ENCODE measurements at places on chromosomes 11 and 22.

DNA sequence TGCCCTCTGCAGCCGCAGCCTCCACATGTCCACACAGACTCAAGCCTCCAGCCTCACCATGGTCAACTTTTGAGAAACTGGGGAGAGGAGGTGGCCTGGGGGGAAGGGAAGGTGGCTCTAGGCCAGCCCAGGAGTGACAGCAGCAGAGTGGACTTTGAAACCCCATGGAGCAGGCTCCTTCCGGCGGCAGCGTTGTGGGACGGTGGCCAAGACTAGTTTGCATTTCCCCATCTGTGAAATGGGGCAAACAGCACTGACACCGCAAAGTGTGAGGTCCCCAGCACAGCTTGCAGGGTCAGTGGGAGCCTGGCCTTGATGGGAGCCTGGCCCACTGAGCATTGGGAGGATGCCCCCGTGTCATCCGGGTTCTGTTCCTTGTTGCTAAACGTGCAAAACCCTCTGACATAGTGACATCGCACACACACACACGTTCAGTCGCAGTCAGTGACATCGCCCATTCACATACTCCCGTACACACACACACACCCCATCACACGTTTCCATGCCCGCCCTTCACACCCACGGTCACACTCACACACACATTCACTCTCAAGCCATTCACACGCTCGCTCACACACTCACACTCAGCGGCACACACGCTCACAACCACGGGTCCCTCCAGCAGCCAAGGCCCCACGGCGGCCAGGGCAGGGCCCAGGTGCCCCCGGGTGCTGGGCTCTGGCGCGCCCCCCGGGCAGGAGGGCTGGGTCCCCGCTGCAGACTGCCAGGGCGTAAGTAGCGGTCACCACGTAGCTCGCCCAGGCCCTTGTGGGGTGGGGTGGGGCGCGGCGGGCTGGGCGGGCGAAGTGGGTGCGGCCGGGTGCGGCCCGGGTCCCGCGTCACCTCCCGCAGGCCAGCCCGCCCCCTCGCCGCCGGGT is 585 bp downstream of the CYB5R3 start:
- DNase-seq, result no peak

GRCh38 chr11:130243816-130244215 is 70.9 kb downstream of the ZBTB44 start:
- DNase-seq, result no peak

GRCh38 chr11:116360221-116360941 is 412.4 kb downstream of the BUD13 start:
- no peak for DNase-seq

- no peak for DNase-seq
Observed at GRCh38 chr22:45975164-45976161, 1.5 kb downstream of the WNT7B start.

DNA sequence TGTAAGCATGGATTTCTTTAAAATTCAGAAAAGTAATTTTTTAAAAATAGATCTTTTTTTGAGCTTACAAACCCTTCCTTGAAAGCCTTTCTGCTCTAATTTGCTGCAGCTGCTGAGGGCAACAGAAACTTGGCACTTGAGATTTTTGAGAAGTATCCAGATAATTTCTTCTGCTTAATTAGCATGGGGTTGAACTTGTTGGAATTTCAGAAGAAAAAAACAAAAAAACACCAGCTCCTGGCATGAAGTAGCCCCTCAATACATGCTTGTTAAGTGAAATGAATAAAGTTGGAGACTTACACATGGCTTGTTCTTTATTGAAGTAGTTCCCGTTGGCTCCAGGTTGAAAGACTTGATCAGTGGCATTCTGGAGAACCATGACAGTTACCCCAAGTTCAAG is 331.4 kb upstream of the RAG2 start:
- DNase-seq, result no peak

DNA sequence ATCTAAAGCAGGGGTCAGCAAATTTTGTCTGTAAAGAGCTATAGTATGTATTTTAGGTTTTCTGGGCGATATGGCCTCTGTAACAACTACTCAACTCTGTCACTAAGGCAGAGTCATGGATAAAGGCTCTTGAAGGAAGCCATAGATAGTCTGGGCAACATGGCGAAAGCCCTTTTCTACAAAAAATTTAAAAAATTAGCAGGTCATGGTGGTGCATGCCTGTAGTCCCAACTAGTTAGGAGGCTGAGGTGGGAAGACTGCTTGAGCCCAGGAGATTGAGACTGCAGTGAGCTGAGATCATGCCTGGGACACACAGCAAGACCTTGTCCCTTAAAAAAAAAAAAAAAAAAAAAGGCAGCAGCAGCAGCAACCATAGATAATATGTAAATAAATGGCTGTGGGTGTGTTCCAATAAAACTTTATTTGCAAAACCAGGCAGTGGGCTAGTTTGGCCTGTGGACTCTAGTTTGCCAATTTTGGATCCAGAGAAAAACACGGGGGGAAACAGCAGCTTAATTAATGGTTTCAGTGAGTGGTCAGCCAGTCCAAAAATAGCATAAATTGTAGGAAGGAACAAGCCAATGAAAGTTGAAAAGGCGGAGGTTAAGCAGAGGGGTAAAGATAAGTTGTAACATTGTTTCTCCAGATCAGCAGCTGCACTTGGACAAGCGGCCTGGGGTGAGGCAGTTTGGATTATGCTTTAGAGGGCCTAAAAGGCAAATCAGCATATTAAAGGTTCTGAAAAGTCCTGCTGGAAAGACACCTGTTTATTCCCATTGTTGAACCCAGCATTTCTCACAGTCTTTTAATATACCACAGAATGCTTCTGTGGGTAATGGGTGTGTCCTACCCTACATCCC is 62.6 kb downstream of the KIAA1671 start:
- no peak for DNase-seq

DNA sequence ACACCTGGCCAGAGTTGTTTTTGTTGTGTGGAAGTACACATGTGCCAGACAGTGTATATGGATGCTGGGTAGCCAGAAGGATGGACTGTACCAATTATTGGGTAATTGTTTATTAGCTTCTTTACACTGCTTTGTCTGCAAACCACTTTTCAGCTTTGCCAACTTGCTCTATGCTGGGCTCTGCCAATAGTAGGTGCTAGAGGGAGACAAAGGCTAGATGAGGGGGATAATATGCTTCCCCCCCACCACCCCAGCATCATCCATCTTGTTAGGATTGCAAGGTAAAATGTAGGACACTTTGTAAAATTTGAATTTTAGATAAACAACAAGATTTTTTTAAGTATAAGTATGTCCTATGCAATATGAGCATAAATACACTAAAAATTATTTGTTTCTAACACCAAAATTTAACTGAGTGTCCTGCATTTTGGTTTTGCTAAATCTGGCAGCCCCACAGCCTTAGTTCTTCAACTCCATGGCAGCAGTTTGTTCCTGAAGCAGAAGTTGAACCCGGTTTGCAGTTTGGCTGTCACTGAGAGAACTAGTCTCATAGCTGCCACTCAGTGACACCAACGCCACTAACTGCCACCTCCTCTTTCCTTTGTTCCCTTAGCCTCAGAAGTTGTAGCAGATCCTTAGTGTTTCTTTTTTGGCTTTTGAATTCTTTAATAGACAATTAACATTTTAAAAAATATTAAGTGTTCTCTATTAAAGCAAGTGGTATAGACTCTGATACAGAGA is 78.8 kb downstream of the CCDC81 start:
- DNase-seq, result no peak

DNA sequence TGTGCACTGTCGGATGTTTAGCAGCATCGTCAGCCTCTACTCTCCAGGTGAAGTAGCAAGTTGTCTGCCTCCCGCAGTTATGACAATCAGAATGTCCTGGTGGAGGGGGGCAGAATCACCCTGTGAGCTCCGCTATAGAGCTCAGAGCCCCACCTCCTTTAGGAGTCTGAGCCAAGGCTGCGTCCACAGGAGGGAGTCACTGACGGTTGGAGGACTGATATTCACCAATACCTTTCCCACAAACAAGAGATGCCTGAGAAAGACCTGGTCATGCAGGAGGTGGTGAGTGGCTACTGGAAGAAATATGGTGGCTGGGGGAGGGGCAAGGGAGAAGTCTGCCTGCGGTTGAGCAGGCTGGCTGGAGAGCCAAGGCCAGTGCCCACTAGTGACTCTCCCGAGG is 41.7 kb upstream of the ADA2 start:
- no peak for DNase-seq

GRCh38 chr11:32188785-32189184 is 97.9 kb downstream of the RCN1 start:
- no peak for DNase-seq

- DNase-seq, result no peak
Observed at GRCh38 chr11:133896028-133896427, 50.7 kb upstream of the SPATA19 start.

- DNase-seq, result no peak
Observed at GRCh38 chr11:118641397-118642019, 34.1 kb downstream of the PHLDB1 start.

DNA sequence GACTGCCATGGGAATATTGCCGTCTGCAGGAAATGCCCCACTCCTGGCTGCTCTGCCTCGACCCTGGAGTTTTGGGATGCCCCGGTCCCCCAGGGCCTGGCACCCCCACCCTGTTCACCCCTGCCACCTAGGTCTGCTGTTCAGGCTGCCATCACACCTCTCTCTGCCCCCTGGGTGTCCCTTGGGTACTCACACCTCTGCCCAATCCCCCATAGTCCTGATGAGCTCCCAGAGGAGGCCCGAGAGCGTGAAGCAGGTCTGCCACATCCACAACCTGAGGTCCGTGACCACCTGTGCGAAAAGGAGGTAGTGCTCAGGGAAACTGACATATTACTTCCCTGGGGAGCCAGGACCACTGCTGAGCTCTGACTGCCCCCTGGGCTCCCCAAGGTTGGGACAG is 20.2 kb upstream of the DRICH1 start:
- no peak for DNase-seq

GRCh38 chr11:32153747-32154146 is 62.9 kb downstream of the RCN1 start:
- no peak for DNase-seq

DNA sequence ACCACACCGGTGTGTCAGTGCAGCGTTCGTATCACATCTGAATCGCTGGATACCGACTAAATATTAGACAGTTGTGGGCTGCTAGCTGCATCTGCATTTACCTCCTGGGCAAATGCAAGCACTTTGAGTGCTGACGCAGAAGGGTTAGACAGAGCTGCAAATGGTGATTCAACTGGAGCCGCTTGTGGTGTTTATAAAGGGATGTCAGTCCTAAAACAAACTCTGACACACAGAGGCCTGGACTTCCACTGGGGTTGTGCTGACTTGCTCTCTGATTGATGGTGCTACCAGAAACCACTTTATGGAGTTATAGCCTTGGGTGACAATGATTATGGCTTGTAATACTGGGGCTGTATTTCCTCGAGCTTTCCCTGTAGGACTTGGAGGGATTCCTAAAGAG is 374.4 kb downstream of the NTM start:
- DNase-seq, result peak; percentile 12

- no peak for DNase-seq
Observed at GRCh38 chr11:17906436-17906835, 106.4 kb downstream of the SERGEF start.

DNA sequence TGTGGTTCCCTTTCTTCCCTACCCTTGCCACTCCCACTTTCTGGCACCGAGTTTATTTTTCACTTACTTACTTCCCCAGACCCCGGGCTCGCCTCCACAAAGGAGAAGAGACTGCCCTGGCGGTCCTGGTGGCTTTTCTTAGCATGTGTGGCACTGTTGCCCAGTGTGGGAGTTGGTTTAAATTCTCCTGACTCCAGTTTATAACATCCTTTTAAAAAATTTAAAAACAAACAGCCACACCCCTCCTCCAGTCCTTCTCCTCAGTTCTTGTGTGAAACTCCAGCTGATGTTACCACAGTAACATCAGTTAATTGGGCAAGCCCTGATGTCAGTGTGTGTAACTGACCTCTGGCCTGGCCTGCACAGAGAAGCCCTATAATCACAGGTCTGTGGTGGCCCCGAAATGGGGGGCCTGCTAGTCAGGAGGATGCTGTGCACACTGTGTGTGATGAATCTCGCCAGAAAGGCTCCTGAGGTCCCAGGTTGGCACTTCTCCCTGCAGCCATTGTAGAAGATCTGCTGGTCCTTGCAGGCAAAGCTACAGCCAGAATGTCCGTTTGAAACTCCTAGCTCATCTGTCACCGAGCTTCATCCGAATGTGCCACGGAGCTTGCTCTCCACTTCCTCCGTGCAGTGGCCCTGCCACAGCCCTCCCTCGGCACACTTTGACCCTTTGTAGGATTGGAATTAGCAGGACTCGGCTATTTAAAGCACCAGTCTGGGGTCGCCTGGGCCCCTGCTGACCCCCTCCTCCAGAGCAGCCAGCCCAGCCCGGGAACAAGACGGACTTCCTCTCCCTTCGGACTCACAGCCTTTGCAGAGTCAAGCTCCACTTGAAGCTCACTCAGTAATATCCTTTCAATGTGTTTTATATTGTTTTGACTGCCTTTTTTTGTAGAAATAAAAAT is 7.6 kb downstream of the YDJC start:
- no peak for DNase-seq

- DNase-seq, result no peak
Observed at GRCh38 chr11:60615497-60615896, 83.9 kb upstream of the MS4A8 start.

- DNase-seq, result no peak
Observed at GRCh38 chr22:36228944-36229343, 10.4 kb downstream of the APOL2 start.

DNA sequence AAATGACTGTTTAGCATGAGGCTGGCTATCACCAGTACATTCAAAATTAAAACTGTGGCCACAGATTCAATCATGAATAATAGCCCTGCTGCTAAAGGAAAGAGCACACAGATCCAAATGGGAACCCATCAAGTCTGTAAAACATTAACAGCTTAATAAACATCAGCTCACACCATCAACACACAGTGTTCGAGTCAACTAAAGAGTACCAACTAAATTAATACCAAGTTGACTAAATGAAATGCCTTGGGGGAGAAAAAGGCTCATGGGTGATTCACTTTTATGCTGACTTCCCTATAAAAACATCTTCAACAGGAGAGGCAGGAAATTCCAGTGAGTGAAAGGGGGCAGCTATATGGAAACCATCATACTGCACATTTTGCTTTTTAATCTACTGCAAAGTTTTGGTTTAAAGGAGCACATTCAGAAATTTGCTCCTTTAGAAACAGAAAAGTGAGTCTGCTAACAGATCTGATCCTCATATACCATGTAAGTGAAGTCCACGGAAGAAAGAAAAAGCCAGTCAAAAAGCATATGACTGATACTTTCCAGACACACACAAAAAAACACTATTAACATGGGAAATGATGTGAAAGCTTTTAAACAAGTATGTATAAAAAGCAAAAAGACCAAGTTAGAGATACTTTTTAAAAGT is 16.3 kb downstream of the LGR4 start:
- DNase-seq, result peak; percentile 39

- peak; percentile 21 for DNase-seq
Observed at GRCh38 chr22:33018232-33018864, 39.8 kb downstream of the SYN3 start.

DNA sequence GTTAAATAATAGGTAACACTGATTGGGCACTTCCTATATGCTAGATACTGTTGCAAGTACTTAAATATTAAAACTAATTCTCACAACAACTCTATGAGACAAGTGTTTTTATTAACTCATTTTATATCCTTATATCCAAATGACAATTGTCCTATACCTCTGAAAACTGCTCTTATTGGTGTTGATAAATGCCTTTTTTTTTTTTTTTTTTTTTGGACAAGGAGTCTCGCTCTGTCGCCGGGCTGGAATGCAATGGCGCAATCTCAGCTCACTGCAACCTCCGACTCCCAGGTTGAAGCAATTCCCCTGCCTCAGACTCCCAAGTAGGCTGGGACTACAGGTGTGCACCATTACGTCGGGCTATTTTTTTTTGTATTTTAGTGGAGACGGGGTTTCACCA is 41.6 kb downstream of the MRTFA start:
- DNase-seq, result no peak
